ENCODE measurements at places on chromosomes 2 and 18. TPM values are rescaled to one million over a fixed set of nuclear protein-coding genes. Genes with fewer than 3 reads are reported as not detected.

The POTEI gene
- 2.4 TPM for total RNA-seq

The HOXD9 gene
- not detected for total RNA-seq

DNA sequence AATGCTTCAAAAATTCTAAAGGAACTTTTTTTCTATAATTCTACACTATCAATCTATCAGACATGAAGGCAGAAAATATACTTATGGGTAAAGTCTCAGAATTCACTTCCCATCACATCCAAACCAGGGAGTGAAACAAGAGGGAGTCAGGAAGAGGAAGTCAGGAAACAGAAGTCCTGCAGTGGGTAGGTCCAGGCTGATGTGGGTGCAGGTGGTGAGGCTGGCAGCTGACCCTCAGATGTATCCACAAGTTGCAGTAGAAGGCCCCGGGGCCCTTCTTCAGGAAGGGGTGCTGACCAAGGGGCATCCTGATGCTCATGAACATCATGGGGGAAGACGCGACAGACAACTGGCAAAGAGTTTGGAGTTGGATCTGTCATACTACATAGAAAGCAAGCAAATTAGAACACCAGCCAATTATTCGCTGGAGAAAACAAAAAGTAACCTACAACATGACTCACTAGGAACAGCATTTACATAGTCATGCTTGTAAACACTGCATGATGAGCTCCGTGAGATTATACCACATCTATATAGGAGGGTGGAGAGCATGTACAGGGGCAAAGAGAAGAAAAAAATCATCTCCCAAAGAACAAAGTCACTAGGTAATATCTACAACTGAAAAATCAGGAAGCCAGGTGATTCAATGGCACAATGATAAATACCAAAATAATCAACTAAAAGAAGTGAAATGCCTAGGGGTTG is 4.2 kb downstream of the UXS1 start:
- DNase-seq: no peak

GRCh38 chr2:168530982-168531622 is 75.0 kb downstream of the CERS6 start:
- DNase-seq: no peak

GRCh38 chr2:218622606-218623365 is 15.1 kb downstream of the PLCD4 start:
- peak; percentile 31 for DNase-seq

The KCNG3 gene
- total RNA-seq: 0.27 TPM

DNA sequence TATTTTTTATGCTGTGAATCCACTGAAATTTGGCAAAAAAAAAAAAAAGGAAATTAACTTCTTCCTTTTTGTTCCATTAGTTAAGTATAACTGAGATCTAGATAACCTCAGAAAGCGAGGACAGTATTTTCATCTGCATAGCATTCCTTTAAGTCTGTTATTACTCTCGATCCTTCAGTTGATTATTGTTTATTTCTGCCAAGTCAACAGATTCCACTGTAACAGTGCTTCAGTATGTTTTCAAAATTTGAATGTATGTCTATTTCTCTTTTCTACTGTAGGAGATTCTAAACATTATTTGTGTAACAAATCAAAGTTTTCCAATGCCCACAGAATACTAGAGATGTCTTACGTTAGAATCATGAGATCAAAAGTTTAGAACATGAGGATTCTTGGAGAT is 133.1 kb upstream of the RGPD4 start:
- DNase-seq: no peak

DNA sequence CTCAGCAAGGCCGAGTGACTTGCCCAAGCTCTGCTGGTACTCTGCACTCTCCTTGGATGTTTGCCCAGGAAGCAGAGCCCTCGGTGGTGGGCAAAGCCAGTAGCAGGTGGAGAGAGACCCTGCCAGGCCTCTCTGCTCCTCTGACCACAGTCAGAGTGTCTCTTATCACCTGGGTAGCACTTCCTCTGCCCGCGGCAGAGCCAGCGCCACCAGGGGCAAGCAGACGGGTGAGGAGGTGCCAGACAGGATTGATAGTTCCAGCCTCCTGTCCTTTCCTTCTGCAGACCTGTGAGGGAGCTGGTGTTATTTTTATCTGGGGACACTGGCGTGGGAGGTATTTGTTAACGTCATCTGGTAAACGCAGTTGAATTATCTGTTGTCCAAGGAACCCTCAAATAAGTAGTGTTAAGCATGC is 152.9 kb downstream of the SMAD7 start:
- DNase-seq: no peak

GRCh38 chr2:135742325-135742757 is 686 bp downstream of the UBXN4 start:
- DNase-seq: peak; percentile 58

GRCh38 chr2:145015561-145015960 is 495.6 kb upstream of the ZEB2 start:
- DNase-seq: no peak

- DNase-seq: no peak
Observed at GRCh38 chr18:44852818-44853217, 172.1 kb downstream of the SETBP1 start.

The PPP1R1C gene
- 12.1 TPM for total RNA-seq

The TLX2 gene
- total RNA-seq: not detected

DNA sequence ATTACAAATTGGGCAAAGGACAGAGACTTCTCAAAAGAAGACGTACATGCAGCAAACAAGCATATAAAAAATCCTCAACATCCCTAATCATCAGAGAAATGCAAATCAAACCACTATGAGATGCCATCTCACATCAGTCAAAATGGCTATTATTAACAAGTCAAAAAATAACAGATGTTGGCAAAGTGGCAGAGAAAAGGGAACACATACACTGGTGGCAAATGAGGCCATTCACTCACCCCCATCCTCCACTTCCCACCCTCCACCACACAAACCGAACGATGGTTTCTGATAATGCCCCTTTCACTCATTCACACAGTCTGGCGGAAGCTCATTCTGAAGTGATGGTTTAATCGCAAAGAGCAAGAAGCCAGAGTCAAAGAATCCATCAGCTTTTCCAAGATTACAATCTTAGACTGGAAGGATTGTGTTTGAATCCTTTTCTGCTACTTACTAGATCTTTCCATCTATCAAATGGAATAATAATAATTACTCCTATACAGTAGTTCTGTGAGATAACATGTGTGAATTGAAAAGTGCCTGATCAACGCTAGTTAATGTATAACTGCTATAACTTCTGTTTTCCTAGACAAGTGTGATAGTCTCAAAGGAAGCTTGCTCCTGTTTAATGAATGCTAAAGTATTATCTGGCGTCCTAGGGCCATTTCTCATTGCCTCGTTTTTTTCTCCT is 16.9 kb upstream of the CD28 start:
- DNase-seq: no peak

DNA sequence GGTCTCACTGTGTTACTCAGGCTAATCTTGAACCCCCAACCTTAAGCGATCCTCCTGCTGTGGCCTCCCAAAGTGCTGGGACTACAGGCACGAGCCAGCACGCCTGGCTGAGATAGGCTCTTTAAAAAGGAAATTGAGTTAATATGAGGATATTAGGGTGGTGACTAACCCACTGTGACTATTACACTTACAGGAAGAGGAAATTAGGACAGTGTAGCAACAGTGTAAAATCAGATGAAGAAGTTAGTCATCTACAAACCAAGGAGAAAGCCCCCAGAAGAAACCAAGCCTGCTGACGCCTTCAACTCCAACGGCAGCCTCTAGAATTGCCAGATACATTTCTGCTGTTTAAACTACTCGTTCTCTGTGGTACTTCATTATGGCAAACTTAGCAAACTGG is 711.9 kb downstream of the SUCLG1 start:
- no peak for DNase-seq

DNA sequence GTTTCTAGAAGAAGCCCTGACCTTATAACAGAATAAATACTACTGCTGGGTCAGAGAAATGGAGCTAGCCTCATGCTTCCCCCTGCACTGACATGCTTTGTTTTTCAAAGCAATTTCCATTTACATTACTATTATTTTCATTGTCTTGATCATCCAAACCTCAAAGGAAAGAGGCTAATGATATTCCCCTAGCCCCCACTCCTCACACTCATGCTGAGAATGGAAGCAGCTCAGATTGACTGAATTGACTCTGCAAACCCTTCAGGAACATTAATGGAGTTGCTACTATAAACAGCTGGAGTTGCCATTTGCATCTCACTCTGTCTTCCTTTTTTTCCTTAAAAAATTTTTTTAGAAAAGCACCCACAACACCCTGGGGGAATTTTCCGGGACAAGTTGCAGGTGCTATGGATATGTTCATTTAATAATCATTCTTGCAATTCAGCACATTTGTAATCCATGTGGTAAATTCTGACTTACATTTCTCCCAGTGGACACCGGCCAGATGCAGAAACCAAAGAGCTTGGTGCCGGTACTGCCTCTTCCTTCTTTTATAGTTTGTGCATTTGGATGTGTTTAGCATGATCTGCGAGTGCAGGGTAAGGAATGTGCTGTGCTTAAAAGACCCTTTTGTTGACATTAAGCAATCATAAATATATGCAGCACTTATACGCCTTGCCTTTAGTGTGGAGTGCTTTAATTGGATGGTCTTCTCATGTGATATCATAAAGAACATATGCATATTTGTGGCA is 103.3 kb upstream of the OSR1 start:
- peak; percentile 17 for DNase-seq

- DNase-seq: no peak
Observed at GRCh38 chr2:183123959-183124221, 353 bp upstream of the NUP35 start.

GRCh38 chr2:45180779-45181178 is 171.5 kb upstream of the SIX2 start:
- no peak for DNase-seq

GRCh38 chr2:218238887-218239286 is 21.9 kb downstream of the ARPC2 start:
- DNase-seq: peak; percentile 32

DNA sequence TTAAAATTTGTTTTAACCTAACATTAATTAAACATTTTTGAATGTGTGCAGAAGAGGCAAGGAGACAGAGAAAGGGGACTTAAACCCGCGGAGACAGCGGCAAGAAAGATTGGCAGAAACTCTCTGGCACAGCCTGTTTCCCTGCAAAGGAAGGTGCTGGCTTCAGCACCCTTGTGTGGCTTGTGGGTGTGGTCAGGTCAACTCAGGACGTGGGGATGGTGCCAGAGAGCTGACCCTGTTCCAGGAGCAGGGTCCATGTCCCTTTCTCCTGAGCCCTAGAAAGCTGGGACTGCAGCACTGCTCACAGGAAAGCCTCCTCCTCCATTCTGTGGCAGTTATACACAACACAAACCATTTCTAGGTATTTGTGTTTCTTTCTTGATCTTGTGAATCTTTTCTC is 176.2 kb upstream of the ST6GAL2 start:
- no peak for DNase-seq

The CFC1 gene
- total RNA-seq: 48.4 TPM

GRCh38 chr2:135144343-135144742 is 92.3 kb downstream of the RAB3GAP1 start:
- DNase-seq: no peak

GRCh38 chr18:58544616-58545337 is 84.1 kb downstream of the ALPK2 start:
- no peak for DNase-seq

The SPAG16 gene
- 32.1 TPM for total RNA-seq

The CNTNAP5 gene
- total RNA-seq: 0.03 TPM

The OSBPL1A gene
- 21.9 TPM for total RNA-seq

The CYP27A1 gene
- 63.1 TPM for total RNA-seq

DNA sequence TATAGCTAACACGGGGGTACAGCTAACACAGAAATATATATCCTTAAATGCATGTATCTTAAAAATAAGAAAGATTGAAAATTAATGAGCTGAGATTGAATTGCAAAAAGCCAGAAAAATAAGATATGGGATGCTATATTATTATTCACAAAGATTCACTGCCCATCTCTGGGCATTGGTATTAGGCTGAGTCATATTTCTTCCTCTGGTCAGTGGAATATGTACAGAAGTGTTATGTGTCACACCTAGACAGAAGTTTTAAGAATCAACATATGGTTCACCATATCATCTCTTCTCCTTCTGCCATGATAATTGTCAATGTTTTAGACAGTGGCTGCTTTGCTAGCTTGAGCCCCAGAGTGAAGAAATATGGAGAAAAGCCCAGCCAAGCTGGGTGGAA is 14.0 kb upstream of the MCFD2 start:
- DNase-seq: no peak

DNA sequence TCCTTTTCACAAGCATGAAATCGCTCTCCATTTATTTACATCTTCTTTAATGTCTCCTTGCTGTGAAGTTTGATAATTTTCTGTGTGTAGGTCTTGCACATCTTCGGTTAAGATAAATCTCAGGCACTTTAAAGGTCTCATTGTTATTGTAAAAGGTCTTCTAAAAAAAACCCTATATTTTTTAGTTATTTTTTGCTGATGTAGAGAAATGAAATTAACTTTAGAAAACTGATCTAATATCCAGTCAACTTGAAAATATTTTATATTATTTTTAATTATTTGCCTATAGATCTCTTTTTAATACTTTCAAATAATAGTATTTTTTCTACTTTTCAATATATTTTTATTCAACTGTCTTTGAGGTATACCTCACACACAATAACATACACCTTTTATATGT is 169.4 kb downstream of the INSIG2 start:
- DNase-seq: no peak

- DNase-seq: peak; percentile 75
Observed at GRCh38 chr2:63792530-63792929, 49.2 kb upstream of the UGP2 start.

- peak; percentile 9 for DNase-seq
Observed at GRCh38 chr2:219507581-219508443, 6.5 kb upstream of the ASIC4 start.

The DNAJC5G gene
- total RNA-seq: 14.1 TPM

The PROM2 gene
- total RNA-seq: 16.0 TPM

GRCh38 chr2:55134316-55134706 is 84.1 kb upstream of the RTN4 start:
- no peak for DNase-seq

- peak; percentile 19 for DNase-seq
Observed at GRCh38 chr2:47558116-47558767, 155.3 kb downstream of the MSH2 start.

- no peak for DNase-seq
Observed at GRCh38 chr2:15251753-15252152, 309.4 kb downstream of the NBAS start.

- peak; percentile 50 for DNase-seq
Observed at GRCh38 chr2:109185821-109186570, 57.0 kb downstream of the SH3RF3 start.

The IL36A gene
- not detected for total RNA-seq

GRCh38 chr18:25982961-25983360 is 107.5 kb downstream of the SS18 start:
- DNase-seq: no peak

The COLEC12 gene
- total RNA-seq: 61.1 TPM
